Activated CD4-positive, alpha-beta T cell treated with anti-CD3 and anti-CD28 coated beads, Interleukin-2, Interleukin-4, amounts not matched to agents 100 ng/mL and 50 ng/mL, durations not matched to agents 16 hours and 8 hours (primary cell): ENCODE measurements at places on chromosomes 7 and 10.
A peak's percentile ranks its signal among the peaks of the same experiment; 100 is the strongest.

DNA sequence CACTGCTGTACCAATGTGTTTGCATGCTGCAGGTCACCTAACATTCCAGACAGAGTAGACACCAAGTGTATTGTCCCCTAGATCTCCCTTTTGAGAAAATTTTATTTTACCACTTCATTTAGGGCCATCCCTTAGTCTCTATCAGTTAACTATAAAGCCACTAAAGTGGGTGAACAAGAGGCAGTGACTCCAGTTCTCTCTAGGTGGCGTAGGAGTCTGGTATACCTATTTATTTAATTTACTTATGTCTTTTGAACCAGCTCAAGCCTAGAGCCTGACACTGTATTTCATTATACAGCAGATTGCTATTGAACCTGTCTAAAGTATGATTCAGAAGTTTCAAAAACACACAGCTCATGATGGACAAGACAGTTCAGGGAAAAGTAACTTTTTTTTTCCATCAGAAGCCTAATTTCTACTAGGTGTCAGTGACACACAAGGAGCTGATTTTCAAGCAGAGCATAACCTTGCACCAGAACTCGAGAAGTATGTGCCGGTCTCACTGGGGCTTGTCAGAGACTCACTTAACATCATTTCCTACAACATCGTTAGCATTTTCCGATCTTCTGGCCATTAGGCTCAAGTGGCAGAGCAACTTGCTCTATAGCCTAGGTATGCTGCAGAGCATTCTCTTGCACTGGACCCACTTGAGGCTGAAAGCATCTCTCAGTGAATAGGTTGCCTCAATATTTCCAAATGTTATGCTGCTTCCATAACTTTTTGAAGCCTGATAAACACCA lies 175.4 kb downstream of the CDC14C start:
- no peak for DNase-seq

DNA sequence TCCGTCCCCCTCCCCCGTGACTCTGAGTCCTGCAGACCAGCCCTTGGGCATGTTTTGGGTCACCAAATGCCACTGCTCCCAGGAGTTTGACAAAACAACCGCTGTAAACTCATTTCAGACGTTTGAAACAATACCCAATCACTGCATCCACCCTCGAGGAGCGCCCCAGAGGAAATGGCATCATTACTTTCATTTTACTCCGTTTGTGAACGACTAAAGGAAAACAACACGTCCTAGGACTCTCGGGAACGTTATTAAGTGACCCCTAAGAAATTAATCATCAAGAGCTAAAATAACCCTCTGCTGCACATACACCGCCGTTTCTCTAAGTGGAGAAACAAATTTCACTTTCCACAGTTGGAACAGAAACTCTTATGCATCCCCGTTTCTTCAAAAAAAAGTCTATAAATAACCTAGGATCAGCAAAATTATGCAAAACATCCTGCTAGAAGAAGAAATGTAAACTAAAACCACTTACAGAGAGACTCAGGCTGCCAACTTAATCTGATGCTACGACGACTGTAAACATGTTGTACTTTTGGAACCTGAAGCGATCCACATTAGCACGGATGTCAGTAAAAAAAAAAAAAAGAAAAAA lies 109.9 kb upstream of the EFCAB10 start:
- peak; percentile 75 for DNase-seq

DNA sequence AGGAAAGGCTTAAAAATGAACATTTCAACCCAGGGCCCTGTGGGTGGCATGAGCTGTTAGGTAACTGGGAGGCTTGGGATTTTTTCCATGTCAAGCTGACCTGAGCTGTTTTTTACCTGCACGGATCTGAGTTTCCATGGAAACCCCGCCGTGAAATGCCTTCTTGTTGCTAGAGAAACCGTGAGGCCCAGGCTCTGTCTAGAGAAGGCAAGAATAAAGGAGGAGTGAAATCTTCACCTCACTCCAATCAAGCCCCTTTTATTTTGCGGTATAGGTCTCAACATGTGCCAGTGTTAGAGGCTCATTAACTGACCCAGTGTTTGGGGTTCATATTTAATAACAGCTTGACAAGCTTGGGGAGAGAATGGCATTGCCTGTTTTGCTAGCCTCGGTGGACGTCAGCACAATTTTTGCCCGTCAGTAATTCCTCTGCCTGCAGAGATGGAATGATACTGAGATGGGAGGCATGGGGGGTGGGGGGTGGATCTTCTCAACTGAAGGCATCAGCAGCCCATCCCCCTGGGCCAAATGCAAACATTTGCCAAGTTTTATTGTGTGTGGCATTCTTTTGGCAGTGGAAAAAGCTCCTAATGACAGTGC lies 48.9 kb upstream of the PDCD4 start:
- DNase-seq, result no peak

DNA sequence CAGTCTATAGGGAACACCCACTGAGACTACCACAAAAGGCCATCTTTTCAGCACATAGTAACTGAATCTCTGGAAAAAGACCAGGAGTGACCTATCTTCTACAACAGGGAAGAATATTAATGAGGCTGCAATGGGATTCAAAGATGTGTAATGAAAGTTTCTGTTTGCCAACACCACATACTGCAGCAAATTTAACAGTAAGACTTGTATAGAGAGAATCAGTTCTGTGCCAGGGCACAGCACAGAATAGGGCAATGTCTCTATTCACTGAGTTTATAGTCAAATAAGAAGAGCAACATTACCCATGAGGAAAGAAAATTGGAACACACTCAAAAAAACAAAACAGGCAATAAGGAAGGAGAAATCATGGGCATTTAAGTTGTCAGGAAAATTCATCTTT lies 91.4 kb upstream of the PTN start:
- DNase-seq, result no peak

GRCh38 chr7:2800220-2800930 lies 43.7 kb downstream of the GNA12 start:
- no peak for DNase-seq
